ENCODE measurements at places on chromosomes 5 and 9.

DNA sequence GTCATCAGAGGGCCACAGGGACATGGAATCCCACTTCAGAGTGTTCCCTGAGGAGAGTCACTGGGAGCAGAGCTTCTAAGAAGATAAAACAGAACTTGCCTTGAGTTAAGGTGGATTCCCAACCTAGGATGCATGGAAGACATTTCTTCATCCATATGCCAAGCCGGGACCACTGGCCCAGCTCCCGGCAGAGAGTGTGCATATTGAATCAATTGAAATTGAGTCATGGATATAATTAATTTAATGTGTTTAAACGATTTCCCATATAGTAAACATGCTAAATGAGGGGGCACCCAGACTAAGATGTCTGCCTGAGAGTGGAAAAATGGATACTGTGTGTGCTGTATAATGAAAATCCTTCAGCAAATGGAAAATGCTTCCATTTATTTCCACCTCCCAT is 194.4 kb upstream of the TBC1D2 start:
- DNase-seq: no peak

GRCh38 chr9:120066315-120066714 is 513.7 kb downstream of the CDK5RAP2 start:
- no peak for DNase-seq

DNA sequence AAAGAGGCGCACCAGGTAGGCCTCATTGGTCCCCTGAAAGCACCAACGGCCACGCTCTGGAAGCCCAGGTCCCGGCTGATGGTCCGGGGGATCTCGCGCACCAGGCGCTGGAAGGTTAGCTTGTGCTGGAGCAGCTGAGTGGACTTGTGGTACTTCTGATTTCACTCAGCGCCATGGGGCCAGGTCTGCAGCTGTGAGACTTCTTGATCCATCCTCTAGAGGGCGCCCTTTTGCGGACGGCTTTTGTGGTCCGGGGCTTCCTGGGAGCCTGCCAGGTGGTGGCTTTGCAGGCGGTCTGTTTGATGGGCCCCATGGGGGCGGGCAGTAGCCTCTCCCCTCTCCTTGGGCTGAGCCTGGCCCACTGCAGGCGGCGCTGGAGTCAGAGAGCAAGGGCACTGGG is 10.4 kb downstream of the TAF11L12 start:
- no peak for DNase-seq

DNA sequence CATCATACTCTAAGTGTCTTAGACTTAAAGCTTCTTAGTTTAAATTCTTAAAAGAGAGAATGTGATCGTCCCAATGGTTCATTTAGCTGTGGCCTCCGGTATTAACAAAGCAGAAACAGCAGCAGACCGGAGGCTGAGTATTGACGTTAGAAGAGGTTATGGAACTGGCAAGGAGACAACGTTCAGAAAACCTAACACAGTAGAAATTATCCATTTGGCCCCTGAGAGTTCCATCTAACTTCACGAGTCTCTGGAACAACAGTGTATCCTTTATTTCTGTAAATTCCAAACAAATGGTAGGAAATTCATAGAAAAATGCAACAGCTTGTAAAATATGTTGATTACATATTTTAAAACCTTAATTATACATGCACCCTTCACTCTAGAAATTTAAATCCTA is 107.3 kb upstream of the PTGER4 start:
- DNase-seq: no peak

- no peak for DNase-seq
These were observed 16.3 kb upstream of the PRR16 start for GRCh38 chr5:120447706-120448239.

GRCh38 chr5:95114305-95114704 is 170.6 kb downstream of the MCTP1 start:
- DNase-seq: no peak

- no peak for DNase-seq
These were observed 26.9 kb upstream of the LTC4S start for GRCh38 chr5:179766726-179767455.

- no peak for DNase-seq
These were observed 255.2 kb downstream of the AOPEP start for GRCh38 chr9:94981723-94982090.

GRCh38 chr5:94240993-94241651 is 377.3 kb downstream of the KIAA0825 start:
- DNase-seq: no peak

- DNase-seq: no peak
These were observed 41.7 kb upstream of the ARRDC3 start for GRCh38 chr5:91424638-91425436.

DNA sequence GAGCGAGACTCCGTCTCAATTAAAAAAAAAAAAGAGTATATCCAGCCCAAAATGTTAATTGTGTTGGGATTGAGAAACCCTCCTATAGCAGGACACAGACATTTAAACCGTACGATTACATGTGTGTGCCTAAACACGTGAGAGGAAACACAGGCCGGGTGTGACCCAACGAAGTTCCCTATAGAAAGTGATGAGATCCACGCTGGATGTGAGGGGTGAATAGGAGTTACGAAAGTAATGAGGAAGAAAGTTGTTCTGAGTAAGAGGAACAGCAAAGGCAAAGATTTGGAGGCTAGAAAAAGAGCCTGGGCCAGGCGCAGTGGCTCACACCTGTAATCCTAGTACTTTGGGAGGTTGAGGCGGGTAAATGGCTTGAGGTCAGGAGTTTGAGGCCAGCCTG is 13.6 kb downstream of the NAIF1 start:
- no peak for DNase-seq

- DNase-seq: no peak
These were observed 18.8 kb downstream of the ADAM19 start for GRCh38 chr5:157556615-157557418.

GRCh38 chr5:180348336-180348735 is 4.8 kb downstream of the GFPT2 start:
- DNase-seq: no peak
